ENCODE measurements at places on chromosomes 5 and 9.

DNA sequence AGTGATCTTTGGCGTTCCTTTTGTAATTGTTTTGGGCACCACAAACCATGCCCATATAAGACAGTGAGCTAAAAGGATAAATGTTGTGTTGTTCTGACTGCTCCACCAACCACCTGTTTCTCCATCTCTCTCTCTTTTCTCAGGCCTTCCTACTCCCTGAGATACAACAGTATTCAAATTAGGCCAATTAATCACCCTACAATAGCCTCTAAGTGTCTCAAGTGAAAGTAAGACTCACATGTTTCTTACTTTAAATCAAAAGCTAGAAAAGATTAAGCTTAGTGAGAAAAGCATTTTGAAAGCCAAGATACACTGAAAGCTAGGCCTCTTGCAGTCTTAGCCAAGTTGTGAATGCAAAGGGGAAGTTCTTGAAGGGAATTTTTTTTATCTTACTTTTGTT lies 268.8 kb upstream of the NREP start:
- no peak for DNase-seq

- no peak for DNase-seq
These were observed 49.2 kb upstream of the PPP1R2B start for GRCh38 chr5:156800929-156801328.

GRCh38 chr5:131496400-131496713 lies 138.7 kb downstream of the RAPGEF6 start:
- DNase-seq: peak; percentile 48

DNA sequence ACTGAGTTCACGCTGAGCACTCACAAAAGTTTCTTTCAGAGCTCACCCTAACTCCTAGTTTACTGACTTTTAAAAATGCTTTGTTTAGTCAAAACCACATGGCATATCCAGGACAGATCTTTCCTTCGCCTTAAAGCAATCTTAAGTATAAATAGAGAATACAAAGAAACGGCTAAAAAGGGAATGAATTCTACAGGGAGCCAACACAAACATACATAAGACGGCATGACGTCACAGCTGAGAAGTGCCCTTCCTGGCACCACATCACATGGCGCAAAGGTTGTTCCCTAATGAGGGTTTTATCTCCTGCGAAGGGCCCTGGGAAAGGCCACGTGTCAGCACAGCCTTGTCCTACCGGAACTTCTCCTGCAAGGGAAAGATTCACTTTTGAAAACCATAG lies 141.3 kb downstream of the IRX1 start:
- DNase-seq: no peak

- DNase-seq: no peak
These were observed 93.5 kb downstream of the DAP start for GRCh38 chr5:10667431-10668057.

- DNase-seq: no peak
These were observed 115.5 kb upstream of the ACTBL2 start for GRCh38 chr5:57598097-57598496.

DNA sequence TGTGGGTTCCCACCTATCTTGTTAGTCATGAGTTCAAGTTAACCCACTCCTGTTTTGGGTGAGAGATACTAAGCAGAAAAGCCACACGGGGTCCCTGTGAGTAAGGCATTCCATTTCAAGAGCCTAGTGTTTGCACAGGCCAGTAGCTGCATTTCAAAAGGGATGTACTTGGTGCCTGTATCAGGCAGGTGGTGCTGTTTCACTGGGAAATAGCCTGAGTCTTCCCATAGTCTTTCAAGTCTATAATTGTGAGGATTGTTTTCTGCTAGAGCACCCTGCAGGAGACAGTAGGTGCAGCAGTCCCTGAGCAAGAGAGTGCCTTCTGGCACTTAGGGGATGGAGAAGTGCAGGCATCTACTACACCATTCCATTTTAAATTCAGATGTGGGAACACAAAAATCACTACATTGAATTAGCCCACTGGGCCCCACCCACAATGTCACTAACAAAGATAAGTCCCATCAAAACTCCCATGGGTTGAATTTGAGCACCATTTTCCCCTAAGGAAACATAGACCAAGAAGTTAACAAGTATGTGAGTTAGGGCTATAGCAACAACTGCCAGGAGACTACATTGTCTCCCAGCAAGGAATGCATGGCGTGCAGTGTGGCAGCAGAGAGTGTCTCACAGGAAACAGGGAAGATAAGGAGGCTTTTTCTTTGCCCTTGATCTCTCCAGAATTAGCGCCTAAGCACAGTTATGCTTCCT lies 263.2 kb downstream of the COX7C start:
- peak; percentile 23 for DNase-seq

DNA sequence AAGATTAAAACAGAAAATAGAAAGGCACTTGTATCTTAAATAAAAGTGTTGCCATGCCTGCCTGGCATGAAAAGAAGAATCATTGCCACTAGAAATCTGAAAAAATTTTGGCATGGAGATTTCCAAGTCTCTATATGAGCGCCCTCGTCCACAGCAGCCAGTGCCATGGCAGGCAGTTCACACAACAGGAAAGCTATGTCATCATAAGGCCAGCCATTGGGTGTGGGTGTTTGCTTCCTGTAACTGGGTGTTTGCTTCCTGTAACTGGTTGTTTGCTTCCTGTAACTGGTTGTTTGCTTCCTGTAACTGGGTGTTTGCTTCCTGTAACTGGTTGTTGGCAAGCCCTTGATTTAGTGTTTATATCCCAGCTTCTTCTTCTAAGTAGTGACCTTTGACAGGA lies 446.7 kb downstream of the IRX1 start:
- no peak for DNase-seq

- peak; percentile 7 for DNase-seq
These were observed 22.5 kb upstream of the JAKMIP2 start for GRCh38 chr5:147805030-147805454.

DNA sequence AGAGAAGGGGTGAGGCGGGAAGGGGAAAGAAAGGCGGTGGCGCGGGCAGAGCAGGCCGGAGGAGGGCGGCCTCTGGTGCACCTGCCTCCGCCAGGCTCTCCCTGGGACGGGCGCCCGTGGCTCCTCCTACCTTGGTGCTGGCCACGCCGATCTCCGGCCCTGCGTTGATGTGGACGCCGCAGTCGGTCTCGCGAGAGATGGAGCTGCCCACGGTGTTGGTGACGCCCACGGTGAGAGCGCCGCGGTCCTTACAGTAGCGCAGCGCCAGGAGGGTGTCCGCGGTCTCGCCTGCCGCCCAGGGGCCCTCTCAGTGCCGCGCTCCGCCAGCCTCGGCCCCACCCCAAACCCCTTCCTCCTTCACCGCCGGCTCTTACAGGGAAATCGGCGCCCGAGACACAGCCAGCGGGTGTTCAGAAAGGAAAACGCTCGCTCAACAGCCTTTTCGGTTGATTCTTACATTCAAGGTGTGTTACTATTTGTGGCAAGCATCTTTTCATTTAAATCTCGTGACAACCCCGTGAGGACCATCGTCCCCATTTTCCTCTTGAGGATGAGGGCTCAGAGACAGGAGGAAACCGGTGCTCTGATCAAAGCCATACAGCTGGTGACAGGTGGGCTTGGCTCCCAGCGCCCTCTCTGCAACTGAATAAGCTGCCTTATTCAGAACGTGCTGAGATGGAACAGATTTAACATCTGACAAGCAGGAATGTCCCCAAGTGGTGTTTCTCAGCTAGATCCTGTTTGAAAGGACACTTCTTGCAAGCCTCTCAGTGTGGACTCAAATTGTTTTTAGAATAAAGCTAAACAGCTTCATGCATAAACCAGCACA lies 22.0 kb upstream of the MAPK9 start:
- no peak for DNase-seq

DNA sequence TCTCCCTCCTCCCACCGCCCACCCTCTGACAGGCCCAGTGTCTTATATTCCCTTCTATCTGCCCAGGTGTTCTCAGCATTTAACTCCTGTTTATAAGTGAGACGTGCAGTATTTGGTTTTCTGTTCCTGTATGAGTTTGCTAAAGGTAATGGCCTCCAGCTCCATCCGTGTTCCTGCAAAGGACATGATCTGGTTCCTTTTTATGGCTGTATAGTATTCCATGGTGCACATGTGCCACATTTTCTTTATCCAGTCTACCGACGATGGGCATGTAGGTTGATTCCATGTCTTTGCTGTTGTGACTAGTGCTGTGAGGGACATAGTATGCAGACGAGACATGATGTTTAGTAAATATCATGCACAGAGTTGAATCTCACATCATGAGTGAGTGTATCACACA lies 7.0 kb upstream of the SLC6A19 start:
- DNase-seq: no peak

DNA sequence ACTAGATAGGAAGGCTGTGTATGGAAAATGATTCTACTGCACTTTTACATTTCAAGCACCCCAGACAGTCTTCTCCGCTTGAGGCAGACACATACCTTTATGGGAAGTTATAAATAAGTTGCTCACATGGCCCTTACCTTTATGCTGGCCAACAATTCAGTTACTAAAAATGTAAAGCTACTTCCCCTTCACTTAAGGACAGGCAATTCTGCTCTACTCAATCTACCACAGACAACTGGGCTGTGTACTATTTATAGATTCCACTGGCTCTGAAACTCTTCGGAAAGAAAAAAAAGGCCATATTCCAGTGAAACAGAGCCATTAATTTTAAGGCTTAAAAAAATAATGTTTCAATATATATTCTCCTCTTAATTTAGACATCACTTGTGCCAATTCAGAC lies 59.4 kb downstream of the ELAVL2 start:
- no peak for DNase-seq

DNA sequence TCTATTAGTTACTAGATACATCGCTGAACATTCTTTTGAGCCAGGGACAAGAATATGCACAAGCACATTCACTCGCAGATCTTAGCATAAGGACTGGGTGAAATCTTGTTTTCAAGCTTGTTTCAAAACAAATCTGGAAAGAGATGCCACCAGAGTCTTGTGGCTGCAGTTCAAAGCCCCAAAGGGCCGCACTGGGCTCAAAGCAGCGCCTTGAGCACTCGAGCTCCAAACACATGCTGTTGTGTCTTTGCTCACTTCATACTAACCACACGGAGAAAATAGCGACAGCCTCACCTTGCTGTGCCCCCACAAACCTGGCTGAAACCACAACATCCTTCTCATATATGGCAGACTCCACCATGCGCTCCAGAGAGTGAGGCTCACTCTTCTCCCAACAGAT lies 34.2 kb upstream of the IL7R start:
- DNase-seq: no peak

GRCh38 chr9:101478444-101478843 lies 42.9 kb upstream of the ALDOB start:
- DNase-seq: no peak

DNA sequence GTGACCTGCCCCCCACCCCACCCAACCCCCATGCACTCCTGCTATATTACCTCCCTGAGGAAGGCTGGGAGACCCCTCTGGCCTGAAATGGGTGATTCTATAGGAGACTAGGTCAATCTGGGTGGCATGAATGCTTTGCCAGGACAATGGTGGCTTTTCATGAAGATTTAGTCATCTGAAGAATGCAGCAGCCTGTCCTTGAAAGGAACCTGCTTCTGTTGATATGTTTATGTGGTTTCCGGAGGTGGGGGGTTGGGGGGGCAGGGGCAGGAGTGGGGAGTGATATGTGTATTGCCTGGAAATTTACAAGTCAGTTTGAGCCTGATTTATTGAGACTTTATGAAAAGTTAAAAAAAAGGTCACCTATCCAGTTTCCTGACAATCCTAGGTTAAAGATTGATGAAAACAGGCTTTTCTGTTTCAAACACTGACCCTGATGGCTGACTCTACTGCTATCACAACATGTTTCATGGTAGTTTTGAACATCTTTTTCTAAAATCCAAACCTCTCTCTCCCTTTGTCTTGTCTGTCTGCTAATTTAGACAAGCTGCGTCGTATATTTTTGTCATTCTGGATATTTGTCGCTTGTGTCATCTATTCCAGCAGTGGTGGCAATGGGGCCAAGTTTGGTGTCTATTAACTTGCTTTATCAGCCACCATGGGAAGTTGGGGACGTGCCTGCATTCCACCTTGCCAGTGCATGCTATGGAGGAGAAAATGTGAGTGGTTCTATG lies 153.7 kb upstream of the EGFLAM start:
- DNase-seq: no peak

DNA sequence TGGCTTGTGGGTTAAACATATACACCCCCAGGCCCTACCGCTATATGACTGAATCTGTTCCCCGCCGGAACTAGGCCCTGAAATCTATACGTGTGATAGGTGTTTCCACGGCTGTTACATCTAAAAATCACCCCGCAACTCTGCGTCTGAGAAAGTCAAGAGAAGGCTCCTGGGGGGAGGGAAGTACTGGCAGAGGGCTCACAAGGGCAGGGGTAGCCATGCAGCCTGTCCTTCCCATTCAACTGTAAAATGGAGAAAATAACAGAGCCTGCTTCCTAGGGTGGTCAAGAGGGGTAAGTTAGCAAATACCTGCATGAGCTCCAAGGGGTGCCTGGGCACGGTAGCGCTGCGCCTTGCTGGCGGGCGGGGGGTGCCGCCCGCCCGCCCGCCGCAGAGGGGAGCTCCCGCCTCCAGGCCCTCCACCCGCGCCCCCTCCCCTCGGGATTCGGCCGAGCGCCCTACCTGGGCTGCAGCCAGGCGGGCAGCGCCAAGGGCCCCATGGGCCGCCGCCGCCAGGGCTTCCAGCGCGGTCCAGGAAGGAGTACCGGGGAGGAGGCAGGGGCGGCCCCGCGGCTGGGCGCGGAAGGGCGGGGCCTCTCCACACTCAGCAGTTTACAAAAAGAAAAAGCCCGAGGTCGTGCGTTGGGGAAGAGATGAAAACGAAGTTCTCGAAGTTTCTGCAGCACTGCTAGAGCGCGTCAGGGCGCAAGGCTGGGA lies at the start of gene HACD4:
Gene HACD4, minus strand, starts transcription at position 550 of the 717 bp plus-strand sequence. Its CDS starts 50 bp downstream, at position 500.
- peak; percentile 83 for DNase-seq

DNA sequence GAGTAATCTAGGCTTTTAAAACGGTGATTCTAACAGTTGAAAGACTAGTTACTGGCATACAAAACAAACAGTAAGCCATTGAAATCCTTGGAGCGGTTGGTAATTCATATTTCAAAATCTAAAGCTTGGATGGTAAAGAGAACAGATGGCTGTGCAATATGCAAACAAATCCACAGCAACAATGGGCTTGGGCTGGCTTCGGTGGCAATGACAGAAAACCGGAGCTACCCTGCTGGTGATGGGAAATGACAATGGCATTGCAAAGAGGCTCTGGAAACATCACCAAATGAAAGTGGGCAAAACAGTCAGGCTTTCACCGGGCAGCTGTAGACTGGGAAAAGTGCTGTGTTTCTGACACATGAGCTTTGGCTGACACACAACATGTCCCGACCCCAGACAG lies 42.2 kb downstream of the MED27 start:
- no peak for DNase-seq

DNA sequence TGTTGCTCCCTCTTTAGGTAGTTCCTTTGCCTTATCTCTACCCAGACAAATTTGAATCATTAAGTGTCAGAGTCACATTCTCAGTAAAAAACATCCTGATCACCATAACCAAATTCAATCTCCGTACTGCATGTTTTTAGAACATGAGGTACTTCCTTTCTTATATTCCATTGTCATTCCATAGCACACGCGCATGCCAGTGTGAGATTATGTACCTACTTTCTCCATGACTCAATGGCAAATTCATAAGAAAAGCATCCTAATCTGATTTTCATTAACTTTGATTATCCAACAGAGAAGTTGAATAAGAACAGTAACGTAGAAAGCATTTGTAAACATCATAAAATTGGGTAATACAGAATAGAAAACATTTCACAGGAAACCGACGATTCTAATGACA lies 1118.6 kb upstream of the CDH9 start:
- no peak for DNase-seq

- no peak for DNase-seq
These were observed 46.4 kb downstream of the MCCC2 start for GRCh38 chr5:71633255-71634155.

All from GM10248 (cell line).